G401 (cell line): ENCODE measurements at places on chromosomes 5 and 9. TPM values are rescaled to one million over a fixed set of nuclear protein-coding genes. Genes with fewer than 3 reads are reported as not detected.

The HACD4 gene
- total RNA-seq: not detected in 2 replicates

DNA sequence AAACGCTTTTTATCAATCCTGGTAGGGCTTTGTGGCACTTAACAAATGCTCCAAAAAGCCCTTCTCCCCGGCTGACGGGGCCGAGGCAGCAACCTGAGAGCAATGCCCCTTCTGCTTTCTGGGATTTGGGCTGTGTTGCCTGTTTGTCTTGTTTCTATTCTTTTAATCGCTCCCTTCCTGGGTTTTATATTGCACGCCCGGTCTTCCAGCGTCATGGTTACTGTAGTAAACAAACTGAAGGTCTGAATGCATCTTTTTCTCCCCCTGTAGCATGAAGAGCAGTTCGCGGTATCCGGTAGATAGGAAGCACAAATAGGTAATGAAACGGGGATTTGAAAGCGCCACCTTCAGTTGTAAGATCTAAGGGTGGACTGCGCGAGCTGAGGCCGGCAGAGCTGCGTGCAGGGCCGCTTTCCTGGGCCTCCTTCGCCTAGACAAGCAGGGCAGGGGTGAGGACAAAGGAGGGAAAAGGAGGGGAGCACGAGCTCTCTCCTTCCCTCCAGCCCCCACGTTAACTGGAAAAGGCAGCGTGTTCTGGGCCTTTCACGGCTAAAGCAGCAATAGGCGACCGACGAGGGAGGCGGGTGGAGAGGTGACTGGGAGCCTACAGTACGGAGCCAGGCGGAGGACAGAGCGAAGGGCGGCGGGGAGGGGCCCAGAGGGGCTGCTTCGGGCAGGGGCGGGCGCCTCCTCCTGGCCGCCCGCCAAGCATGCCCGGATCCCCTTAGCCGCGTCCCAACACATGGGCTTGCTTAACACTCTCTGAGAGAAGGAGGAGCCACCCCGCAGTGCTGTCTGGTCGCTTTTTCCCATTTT lies 49.3 kb upstream of the ZNF366 start:
- DNase-seq: peak; percentile 75

DNA sequence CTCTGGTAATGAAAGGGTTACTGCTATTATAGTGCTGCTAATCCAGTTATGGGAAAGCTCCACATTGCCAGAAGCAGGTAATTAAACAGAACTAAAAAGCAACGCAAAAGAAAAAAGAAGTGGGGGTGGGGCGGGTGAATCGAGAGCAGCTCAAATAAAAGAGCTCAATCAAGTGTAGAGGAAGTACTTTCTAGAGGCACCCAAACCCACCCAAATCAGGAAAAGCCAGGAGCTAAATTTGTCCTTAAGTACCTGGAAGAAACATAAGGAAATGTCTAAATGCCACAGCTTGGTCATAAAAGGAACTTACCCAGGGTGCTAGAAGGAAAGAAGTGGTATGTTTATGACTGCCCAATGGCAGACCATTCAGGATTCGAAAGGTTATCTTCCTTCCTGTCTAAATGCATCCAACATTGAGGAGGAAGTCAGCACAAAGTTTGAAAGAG lies 2.4 kb upstream of the RNF145 start:
- DNase-seq: no peak

The UTP15 gene
- 17.7 and 20.0 TPM in 2 replicates for total RNA-seq

- no peak for DNase-seq
Observed at GRCh38 chr5:179008667-179009066, 13.5 kb upstream of the GRM6 start.

- DNase-seq: no peak
Observed at GRCh38 chr9:98625728-98626127, 83.0 kb downstream of the GABBR2 start.

GRCh38 chr9:85716031-85716877 lies 25.5 kb downstream of the AGTPBP1 start:
- peak; percentile 13 for DNase-seq

GRCh38 chr5:122943050-122943698 lies 93.4 kb downstream of the PPIC start:
- no peak for DNase-seq
